Effector memory CD4-positive, alpha-beta T cell (primary cell): ENCODE measurements at places on chromosomes 16 and 17.
A peak's percentile ranks its signal among the peaks of the same experiment; 100 is the strongest.

DNA sequence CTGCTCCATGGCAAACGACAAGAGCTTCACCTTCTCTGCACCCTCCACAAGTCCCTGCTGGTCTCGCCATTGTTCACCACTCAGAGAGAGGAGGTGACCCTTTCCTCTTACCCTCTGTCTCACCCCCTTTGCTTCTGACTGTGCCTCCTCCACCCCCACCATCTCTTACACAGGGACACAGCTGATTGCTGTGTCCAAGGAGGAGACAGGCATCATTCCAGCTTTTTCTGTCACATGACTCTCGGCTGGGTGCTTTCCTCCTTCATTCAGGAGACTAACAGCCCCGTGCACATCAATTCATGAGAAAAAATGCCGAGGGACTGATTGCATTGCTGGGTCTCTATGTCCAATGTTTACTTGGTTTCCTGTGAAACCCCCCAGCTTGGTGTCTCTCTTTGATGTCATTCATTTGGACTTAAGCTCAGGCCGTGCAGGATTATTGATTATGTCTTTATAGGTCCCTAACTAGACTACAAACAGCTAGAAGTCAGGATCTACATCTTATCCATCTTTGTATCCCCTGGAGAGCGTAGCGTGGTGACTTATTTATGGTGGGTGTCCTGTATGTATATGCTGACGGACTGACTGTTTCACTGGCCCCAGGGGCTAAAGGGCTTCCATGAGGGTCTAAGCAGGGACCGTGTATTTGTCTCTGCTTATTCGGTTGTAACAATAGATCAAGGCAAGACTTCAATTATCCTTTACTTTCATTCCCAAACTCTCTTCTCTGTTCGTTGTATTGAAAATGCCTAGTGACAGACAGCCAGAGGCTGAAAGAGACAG lies 82.2 kb upstream of the CDH13 start:
- DNase-seq: no peak

GRCh38 chr17:48357779-48358602 lies 72.0 kb downstream of the SKAP1 start:
- DNase-seq: no peak

- DNase-seq: no peak
Observed at GRCh38 chr17:7318121-7318860, 3.1 kb upstream of the GPS2 start.

GRCh38 chr17:51435641-51436091 lies 175.3 kb downstream of the UTP18 start:
- DNase-seq: peak; percentile 41

- no peak for DNase-seq
Observed at GRCh38 chr17:75406222-75406615, 741 bp upstream of the GRB2 start.
